ENCODE measurements at places on chromosomes 1 and 21. TPM values are rescaled to one million over a fixed set of nuclear protein-coding genes. Genes with fewer than 3 reads are reported as not detected.

TRIM63 gene
- 0.06 TPM for polyA plus RNA-seq

LMX1A gene
- 0.15 TPM for polyA plus RNA-seq

DNA sequence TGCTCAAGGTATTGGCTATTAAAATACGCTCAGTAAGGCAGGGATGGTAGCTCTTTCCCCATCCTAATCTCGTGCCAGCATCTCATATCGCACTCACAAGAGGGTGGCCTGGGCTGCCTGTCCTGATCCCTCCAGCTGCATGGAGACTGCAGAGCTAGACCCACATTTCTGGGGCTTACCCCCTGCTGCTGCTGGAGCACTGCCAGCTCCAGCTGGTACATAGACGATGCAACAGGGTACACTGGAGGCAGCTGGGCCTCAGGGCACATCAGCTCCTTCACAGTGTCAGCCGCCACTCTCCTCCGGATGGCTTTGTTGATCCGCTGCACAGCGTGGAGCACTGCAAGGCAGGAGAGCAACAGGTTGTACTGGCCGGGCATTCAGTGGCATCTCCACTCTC, 16.0 kb downstream of the IQGAP3 start:
- DNase-seq = no peak

DNA sequence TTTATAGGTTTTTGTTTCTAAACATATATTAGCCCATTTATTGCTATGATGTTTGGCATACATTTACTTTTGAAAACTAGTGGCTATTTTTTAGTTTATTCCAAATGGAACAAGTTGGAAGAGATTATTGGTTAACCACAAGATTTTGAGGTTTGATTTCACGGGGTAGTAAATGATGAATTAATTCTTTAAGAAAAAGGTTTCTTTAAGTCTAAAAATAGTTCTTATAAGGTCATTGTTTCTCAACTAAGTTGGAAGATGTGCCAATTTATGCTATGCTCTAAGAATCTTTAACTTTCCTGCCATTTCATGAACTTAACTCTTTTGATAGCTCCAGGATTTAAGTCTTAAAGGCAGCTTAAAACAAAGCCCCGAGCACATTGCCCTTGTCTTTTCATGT, 183.8 kb downstream of the LMO4 start:
- DNase-seq = no peak

DNA sequence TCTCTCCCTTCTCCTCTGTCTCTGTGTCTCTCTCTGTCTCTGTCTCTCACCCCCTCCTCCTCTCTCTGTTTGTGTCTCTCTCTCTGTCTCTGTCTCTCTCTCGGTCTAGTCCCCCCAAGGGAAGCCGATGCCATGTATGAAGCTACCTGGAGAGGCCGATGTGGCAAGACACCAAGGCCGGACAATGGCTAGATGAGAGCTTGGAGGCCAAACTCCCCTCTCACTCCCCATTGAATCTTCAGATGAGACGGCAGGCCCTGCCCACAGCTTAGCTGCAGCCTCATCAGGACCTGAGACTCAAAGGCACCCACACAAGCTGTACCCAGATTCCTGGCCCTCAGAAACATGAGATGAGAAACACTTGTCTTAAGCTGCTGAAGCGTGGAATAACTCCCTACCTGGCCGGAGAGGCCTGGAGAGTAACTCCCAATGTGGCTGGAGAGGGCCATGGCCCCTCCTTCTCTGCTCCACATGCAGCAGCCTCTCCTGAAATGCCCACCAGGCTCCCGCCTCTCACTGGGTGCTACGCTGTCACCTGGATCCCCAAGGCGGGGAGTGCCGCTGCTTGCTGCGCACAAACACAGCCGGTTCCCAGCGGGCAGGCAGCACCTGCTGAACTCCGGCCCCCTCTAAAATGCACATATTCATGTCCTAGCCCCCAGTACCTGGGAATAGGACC, 7.8 kb upstream of the ACTRT2 start:
- DNase-seq = no peak

- DNase-seq = no peak
These were observed 12.7 kb downstream of the ADAMTS1 start for GRCh38 chr21:26832546-26832945.

- DNase-seq = no peak
These were observed 14.4 kb downstream of the MEGF6 start for GRCh38 chr1:3596663-3597598.

DNA sequence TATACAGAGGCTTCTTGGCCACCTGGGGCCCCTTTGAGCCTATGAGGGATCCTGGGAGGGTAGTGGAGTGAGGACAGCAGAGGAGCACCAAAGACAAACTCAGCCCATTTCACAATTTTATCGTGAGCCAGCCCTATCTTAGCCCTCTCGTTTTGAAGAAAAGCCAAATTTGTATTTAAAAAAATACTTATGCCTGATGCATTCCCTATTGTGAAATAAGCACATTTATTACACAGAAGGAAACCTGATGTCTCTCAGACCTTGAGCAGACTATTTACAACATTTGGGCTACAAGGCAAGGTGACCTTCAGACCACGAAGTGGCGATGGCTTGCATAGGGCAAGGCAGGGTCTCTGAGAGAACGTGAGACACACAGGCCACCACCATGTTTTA, 41.3 kb upstream of the H6PD start:
- DNase-seq = no peak

- DNase-seq = no peak
These were observed 241.1 kb upstream of the KIAA0040 start for GRCh38 chr1:175433532-175434282.

Data from ovary (tissue), 10 donors.